ENCODE measurements at places on chromosomes 7 and 10.

DNA sequence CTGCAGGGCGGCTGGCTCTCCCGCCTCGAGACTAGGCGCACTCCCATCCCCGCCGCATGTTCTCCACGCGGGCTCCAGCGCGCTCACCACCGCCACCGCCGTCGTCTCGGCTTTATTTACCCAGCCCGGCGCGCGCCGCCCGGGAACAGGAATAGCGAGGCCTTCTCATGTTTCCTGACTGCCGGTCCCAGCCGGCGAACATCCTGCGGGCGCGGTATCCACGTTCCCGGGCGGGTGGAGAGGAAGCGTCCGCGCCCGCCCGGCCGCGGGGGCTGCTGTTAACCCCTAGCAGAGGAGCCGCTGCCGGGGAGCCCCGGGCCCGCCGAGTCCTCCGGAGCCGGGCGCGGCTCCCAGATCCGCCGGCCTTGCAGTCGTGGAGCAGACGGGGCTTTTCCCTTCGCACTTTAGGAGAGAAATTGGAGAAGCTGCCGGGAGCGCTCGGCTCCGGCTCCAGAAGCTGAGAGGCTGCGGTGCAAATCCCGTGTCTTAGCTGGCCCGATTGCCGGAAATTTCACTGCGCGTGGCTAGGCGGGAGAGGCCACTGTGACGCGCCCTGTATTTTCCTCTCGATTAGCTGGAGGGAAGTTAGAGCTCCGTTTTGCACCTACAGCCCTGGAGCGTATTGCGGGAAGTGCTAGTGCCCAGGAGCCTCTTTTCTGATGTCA is at the start of gene MKX:
TSS of gene MKX (minus strand) at position 88 of the 665 bp plus-strand sequence. CDS start 2,404 bp downstream, outside the sequence.
- peak within 1 kb of the TSS; percentile 69 for H3K4me3 ChIP-seq
- peak; percentile 17 for ATAC-seq
- H3K36me3 ChIP-seq: peaks cover 6% of the 10 kb centered on the region
- no peaks in the 10 kb centered on the region for H3K4me1 ChIP-seq
- peak within 1 kb of the TSS; percentile 98 for H3K27ac ChIP-seq
- H3K27me3 ChIP-seq: peaks cover 57% of the 10 kb centered on the region

GRCh38 chr10:121593281-121594075 is 4.8 kb downstream of the FGFR2 start:
- H3K4me1 ChIP-seq: no peaks in the 10 kb centered on the region
- ATAC-seq: no peak
- no peak overlapping the region for H3K4me3 ChIP-seq
- peaks cover 26% of the 10 kb centered on the region for H3K27me3 ChIP-seq

- H3K27me3 ChIP-seq: no peaks in the 10 kb centered on the region
- H3K36me3 ChIP-seq: no peaks in the 10 kb centered on the region
- no peak overlapping the region for H3K4me3 ChIP-seq
- ATAC-seq: no peak
These were observed 4.6 kb upstream of the ANKRD26 start for GRCh38 chr10:27104919-27105318.

GRCh38 chr10:79200346-79200745 is 131.6 kb downstream of the ZMIZ1 start:
- no peaks in the 10 kb centered on the region for H3K27me3 ChIP-seq
- H3K4me1 ChIP-seq: peaks cover 7% of the 10 kb centered on the region
- H3K36me3 ChIP-seq: peaks cover 61% of the 10 kb centered on the region
- no peak for ATAC-seq

- H3K27me3 ChIP-seq: no peaks in the 10 kb centered on the region
- no peak for ATAC-seq
- H3K4me1 ChIP-seq: no peaks in the 10 kb centered on the region
These were observed 705.5 kb downstream of the AUTS2 start for GRCh38 chr7:70303780-70304179.

GRCh38 chr10:28679581-28680357 is 2.4 kb downstream of the BAMBI start:
- H3K4me1 ChIP-seq: no peaks in the 10 kb centered on the region
- H3K27me3 ChIP-seq: peaks cover 73% of the 10 kb centered on the region
- H3K4me3 ChIP-seq: peak overlapping the region; percentile 80
- no peak for ATAC-seq

- ATAC-seq: peak; percentile 73
These were observed at the start of gene NFE2L3 for GRCh38 chr7:26151953-26152781. Gene NFE2L3 (plus strand): TSS chr7:26152198. CDS start chr7:26152499, 301 bp downstream.

DNA sequence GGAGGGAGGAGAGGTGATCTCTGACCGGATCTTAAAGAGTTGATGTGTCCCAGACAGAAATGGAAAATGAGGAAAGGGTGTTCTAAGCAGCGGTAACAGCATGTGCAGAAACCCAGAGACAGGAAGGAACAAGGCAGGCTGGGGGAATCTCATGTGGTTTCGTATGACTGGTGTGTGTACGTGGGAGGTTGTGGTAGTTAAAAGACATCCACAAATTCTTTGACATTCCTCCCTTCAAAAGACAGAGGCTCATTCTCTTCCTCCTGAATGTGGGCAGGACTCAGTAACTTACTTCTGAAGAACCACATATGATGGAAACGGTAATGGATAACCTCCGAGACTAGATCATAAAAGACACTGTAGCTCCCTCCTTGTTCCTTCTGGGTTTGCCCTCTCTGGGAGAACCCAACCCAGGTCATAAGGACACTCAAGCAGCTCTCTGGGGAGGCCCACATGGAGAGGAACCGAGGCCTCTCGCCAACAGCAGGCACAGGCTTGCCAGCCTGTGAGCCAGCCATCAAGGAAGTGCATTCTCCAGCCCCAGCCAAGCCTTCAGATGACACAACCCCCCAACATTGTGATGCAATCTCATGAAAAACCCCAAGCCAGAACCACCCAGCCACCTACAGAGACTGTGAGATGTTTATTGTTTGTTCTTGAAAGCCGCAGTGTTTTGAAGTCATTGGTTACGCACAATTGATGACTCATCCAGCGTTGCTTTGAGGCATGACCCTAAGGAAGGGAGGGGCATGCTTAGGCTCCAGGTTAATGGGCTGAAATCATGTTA is 116.0 kb downstream of the SLIT1 start:
- ATAC-seq: no peak
- H3K4me3 ChIP-seq: no peak overlapping the region
- peaks cover 6% of the 10 kb centered on the region for H3K4me1 ChIP-seq

DNA sequence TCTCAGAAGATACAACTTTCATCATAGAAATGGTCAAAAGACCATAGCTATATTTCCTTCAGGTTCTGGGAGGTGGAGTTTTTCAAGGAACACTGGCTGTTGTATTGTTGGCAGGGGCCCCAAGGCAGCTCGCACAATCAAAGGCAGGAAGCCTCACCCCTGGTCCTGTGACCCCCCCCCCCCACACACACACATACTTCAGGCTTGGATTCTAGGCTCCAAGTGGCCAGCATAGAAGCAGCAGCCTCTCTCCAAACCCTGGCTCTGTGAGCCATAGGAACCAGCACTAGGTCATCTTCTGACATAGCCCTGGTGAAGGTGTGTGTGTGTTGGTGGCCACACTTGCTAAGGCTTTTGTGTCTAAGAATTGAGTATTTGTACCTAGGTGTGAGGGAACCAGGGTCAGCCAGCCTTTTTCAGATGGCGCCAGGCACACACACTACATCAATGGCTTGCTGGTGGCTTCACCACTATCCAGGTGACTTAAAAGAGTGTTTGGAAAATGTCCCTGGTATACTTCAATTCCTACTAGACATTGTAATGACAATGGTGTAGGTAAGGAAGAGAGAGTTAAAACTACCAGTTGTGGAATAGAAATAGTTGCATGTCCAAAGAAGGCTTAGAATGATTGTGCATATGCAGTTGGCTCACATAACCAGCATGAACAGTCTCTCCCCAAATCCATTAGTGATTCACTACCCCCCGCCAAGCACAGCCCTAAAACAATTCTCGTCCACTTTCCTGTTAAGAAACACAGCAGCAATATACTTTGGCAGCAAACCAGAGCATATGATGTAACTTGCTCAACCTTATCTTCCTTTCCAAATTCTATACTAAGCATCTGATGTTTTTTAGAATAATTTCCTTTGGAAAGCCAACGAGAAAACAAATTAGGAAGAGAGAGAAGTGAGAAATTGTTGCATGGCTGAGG is 91.3 kb downstream of the AVL9 start:
- H3K27me3 ChIP-seq: no peaks in the 10 kb centered on the region
- no peak overlapping the region for H3K4me3 ChIP-seq
- peak; percentile 64 for ATAC-seq
- peaks cover 4% of the 10 kb centered on the region for H3K4me1 ChIP-seq
- peak overlapping the region; percentile 58 for H3K27ac ChIP-seq

DNA sequence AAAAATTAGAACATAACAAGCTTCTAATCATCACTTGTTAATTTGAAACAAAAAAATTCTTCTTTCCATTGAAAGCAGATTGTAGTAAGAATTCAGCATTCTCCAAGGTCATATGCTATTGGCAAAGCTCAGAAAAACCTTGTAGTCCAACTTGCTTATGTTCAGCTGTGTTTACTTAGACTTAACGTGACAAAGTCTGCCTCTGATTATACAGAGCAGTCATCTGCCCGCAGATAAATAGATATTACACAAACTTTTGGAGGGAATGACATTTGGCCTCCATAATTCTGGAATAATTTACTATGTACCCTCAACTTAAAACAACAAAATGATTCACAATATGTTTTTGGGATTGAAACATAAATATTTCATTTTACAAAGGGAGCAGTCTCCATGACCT is 45.8 kb downstream of the MKX start:
- H3K27ac ChIP-seq: no peak overlapping the region
- peaks cover 58% of the 10 kb centered on the region for H3K4me1 ChIP-seq
- H3K36me3 ChIP-seq: no peaks in the 10 kb centered on the region
- ATAC-seq: no peak
- no peaks in the 10 kb centered on the region for H3K27me3 ChIP-seq
- H3K4me3 ChIP-seq: no peak overlapping the region

DNA sequence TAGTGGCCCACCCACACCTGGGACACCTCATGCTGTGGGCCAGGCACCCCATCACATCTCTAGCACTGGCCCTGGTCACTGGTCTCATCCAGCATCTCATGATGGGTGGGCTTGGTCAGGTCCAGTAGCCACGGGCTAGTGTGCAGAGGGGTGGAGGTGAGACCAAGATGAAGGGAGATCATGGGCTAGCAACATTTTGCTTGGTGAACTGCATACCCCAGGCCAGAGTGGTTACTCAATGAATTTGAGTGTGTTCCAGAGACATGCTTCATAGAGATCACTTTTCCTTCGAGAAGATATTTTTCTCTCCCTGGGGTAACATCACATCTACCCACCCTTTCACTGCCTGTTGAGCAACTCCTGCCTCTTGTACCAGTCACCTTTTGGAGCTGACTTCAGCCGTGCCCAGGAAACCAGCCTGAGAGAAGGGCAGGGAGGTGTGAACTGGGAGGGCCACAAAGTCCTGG is 44.2 kb downstream of the MINDY4 start:
- peak overlapping the region; percentile 89 for H3K27ac ChIP-seq
- H3K36me3 ChIP-seq: no peaks in the 10 kb centered on the region
- H3K4me3 ChIP-seq: no peak overlapping the region
- no peaks in the 10 kb centered on the region for H3K27me3 ChIP-seq

GRCh38 chr10:173741-174140 is 38.5 kb downstream of the ZMYND11 start:
- peaks cover 3% of the 10 kb centered on the region for H3K36me3 ChIP-seq
- no peak for ATAC-seq
- H3K4me1 ChIP-seq: peaks cover 8% of the 10 kb centered on the region
- no peaks in the 10 kb centered on the region for H3K27me3 ChIP-seq
- no peak overlapping the region for H3K4me3 ChIP-seq

GRCh38 chr7:48337012-48337621 is 165.9 kb downstream of the ABCA13 start:
- H3K4me3 ChIP-seq: no peak overlapping the region
- no peaks in the 10 kb centered on the region for H3K4me1 ChIP-seq
- no peaks in the 10 kb centered on the region for H3K36me3 ChIP-seq
- no peak overlapping the region for H3K27ac ChIP-seq
- H3K27me3 ChIP-seq: no peaks in the 10 kb centered on the region
- ATAC-seq: no peak

GRCh38 chr10:31929261-31930022 is 811 bp upstream of the ARHGAP12 start:
- no peaks in the 10 kb centered on the region for H3K4me1 ChIP-seq
- ATAC-seq: peak; percentile 43
- H3K4me3 ChIP-seq: peak overlapping the region; percentile 69
- H3K27ac ChIP-seq: peak overlapping the region; percentile 96

DNA sequence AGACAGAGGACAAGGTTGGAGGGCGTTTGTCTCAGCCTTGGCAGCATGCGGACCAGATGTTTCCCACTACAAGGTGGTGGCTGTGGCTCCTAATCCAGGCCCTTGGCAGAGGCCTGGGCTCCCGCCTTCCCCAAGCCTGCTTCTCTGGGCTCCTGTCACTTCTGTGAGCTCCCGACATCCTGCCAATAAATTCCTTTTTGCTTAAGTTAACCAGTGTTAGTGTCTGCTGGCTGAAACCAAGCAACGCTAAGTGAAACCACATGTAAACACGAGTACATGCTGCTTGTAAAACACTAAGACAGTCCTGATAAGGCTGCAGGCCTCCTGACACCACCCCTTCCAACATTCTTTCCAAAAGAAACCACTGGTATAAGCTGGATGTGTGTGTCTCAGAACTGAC is 263.6 kb upstream of the ZMIZ1 start:
- H3K4me3 ChIP-seq: no peak overlapping the region
- H3K4me1 ChIP-seq: peaks cover 41% of the 10 kb centered on the region
- no peaks in the 10 kb centered on the region for H3K27me3 ChIP-seq
- H3K36me3 ChIP-seq: no peaks in the 10 kb centered on the region
- H3K27ac ChIP-seq: peak overlapping the region; percentile 83
